ENCODE measurements at places on chromosomes 4 and X.

DNA sequence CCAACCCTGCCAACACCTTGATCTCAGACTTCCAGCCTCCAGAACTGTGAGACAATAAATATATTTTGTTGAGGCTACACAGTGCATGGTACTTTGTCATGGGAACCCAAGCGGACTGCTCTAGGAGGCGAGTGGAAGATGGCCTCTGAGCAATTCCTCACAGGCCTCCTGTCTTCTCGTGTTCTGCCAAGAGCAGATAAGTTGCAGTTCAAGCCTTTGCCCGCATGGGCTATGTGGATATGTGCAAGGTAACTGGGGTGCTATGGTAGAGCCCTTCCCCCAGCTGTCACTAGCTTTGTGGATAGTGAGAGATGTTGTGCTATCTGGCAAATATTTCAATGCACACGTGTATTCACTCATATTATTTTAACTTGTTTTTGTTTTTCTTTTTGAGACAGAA lies 156.0 kb upstream of the BCOR start:
- no peak for DNase-seq

- no peak for DNase-seq
Observed at GRCh38 chrX:30864383-30864785, 24.7 kb downstream of the TAB3 start.

- no peak for DNase-seq
Observed at GRCh38 chr4:181548873-181549575, 694.2 kb upstream of the TENM3 start.

GRCh38 chrX:119151051-119151380 lies 23.4 kb upstream of the KIAA1210 start:
- DNase-seq, result no peak

DNA sequence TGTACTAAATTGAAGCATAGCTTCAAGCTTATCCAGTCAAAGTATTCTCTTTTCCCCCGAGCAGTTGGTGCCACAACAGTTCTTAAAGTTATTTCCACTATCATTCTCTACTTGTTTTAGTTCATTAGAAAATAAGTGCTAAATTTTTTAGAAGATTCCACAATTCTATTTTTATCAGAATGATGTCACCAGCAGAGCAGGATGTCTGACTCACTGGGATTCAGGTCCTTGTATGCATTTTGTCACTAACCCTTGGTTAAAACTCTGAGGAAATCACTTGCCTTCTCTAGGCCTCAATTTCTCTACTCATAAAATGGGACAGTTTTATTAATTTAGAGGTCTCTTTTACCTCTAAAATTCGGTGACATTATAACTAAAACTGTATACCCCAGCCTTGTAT lies 3.4 kb downstream of the DDX53 start:
- DNase-seq, result no peak

GRCh38 chr4:161791796-161792556 lies 371.8 kb downstream of the FSTL5 start:
- DNase-seq, result no peak

GRCh38 chr4:153036931-153037482 lies 100.9 kb downstream of the FHDC1 start:
- no peak for DNase-seq

- no peak for DNase-seq
Observed at GRCh38 chrX:15416133-15416993, 32.1 kb upstream of the VEGFD start.

DNA sequence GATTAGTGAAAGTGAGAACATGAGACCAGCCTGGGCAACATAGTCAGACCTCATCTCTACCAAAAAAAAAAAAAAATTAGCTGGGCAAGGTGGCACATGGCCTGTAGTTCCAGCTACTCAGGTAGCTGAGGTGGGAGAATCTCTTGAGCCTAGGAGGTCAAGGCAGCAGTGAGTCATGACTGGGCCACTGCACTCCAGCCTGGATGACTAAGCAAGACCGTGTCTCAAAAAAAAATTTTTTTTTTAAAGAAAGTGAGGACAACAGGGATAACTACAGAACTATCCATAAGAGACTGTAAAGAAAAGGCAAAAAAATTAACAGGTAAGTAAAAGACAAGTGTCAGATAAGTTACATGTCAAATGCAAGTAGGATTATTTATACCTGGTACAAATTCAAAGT lies 13.5 kb upstream of the SPP1 start:
- DNase-seq, result no peak

DNA sequence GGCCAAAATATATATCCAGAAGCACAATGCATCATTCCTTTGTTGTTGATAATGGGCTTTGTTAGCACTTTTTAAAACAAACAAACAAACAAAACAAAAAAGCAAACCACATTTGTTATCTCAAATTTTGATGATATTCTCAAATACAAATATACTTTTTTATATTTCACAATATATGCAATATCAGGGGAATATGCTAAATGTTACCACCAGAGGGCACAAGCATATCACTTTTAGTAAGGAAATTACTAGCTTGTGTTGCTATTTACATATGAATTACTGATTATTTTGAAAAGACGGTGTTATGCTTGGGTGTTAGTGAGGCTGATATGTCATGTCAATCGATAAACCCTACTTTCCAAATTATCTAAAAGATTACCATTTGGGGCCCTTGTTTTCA lies 29.1 kb downstream of the RIPPLY1 start:
- no peak for DNase-seq

GRCh38 chrX:101564651-101565050 lies 14.3 kb downstream of the ARMCX1 start:
- DNase-seq, result no peak

DNA sequence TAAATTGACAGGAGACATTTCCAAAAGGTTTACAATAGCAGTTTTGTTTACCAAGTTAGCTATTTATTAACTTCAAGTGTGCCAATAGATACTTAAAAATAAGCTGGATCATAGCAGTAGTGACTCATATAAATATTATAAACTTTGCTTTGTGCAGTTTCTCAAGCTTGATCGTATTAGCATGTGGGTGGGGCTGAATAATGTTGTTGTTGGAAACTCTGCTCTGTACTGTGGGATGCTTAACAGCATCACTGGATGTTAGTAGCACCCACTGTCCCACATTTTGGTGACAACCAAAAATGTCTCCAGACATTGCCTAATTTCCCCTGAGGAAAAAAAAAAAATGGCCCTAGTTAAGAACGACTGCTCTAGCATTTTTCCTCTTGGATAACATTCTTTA lies 855.2 kb upstream of the ADGRL3 start:
- DNase-seq, result no peak

DNA sequence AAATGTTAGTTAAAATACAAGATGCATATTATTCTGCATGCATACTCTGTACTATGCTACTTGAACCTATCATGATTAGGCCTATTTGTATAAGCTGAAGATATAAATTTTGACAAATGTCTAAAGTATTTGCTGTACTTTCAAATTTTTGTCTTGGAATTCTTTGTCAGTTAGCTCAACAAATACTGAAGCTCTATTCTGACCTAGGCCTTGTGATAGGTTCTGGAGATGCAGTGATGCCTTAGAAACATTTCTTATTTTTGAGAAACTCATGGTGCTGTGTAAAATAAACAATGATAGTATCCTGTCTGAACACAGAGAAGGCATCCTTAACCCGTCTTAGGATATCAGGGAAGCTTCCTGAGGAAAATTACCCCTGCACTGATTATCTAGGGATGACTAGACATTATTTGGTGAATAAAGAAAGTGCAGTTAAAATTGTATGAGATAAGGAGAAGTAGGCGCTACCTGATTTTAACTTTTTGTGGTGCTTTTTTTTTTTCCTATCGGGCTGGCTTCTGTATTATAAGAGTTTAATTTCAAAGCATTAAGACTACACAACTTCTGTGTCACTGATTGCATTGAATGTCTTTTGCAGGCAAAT lies 43.4 kb downstream of the MOB1B start:
- DNase-seq, result no peak
